ENCODE measurements at places on chromosomes 7 and 10.

GRCh38 chr7:34840176-34840785, 182.3 kb downstream of the NPSR1 start:
- DNase-seq: no peak

- no peak for DNase-seq
Observed at GRCh38 chr10:17882557-17882956, 69.2 kb upstream of the SLC39A12 start.

DNA sequence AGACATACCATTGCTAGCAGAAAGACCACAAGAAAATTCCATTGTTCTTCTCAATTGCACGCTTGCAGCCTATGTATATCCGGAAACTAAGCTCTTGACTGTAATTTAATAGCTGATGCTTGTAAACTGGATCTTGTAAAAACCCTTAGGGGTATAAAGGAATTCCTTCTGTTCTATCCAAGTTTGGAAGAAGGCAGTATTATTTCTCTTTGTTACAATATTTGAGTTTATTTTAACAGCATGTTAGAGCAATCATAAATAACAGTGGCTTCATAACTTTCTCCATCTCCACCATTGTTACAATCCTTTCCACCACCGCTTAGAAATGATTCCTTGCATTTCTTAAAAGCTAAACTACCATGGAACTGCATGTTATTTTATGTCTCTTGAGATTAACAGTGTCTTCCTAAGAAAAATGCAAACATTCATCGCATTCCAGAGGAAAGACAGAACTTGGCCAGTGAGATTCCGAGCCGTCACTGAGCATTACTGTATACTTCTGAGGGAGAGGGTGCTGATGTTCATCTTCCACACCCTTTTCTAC, 92.5 kb downstream of the TRIL start:
- DNase-seq: no peak

DNA sequence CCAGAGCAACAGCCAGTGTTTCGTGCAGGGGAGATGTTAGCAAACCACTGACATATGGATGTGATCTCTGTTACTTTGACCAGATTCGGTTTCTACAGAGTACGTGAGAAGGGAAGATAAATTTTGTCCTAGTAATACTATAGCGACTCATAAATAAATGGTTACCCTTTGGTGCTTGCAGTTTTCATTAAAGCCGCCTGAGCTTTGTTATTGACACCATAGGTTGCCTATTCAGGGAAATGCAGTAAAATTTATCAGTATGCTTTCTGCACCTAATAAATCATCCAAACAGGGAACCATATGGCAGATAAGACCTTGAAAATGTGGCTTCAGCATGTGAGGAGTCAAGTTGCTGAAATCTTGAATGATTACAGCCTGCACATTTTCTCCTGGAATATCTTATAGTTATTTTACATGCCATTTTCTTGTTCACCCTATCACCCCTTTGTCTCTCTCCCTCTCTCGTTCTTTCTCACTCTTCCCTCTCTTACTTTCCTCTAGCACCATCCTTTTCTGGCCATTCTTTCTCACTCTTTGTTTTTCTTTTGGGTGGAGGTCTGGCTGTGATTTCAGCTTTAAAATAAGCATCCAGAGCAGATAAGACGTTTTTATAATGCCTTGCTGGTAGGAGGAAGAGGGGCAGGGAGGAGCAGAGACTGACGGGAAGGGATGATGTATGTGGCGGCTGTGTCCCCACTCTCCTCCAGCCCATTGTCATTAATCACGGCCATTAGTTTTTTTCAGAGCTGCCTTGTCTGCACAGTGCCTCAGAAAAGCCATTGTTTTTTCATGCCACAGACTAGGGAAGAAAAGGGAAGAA, 182.5 kb downstream of the LRMDA start:
- no peak for DNase-seq

GRCh38 chr7:116595063-116595462, 70.2 kb downstream of the CAV1 start:
- DNase-seq: no peak

Data from stimulated activated CD4-positive, alpha-beta T cell treated with anti-CD3 and anti-CD28 coated beads, TNF-alpha, amount 100 ng/mL, for 4 hours (primary cell).